CD4-positive, alpha-beta memory T cell (primary cell): ENCODE measurements at places on chromosomes 13 and 19.

GRCh38 chr13:112160558-112160957 lies 93.6 kb downstream of the SOX1 start:
- DNase-seq = no peak

DNA sequence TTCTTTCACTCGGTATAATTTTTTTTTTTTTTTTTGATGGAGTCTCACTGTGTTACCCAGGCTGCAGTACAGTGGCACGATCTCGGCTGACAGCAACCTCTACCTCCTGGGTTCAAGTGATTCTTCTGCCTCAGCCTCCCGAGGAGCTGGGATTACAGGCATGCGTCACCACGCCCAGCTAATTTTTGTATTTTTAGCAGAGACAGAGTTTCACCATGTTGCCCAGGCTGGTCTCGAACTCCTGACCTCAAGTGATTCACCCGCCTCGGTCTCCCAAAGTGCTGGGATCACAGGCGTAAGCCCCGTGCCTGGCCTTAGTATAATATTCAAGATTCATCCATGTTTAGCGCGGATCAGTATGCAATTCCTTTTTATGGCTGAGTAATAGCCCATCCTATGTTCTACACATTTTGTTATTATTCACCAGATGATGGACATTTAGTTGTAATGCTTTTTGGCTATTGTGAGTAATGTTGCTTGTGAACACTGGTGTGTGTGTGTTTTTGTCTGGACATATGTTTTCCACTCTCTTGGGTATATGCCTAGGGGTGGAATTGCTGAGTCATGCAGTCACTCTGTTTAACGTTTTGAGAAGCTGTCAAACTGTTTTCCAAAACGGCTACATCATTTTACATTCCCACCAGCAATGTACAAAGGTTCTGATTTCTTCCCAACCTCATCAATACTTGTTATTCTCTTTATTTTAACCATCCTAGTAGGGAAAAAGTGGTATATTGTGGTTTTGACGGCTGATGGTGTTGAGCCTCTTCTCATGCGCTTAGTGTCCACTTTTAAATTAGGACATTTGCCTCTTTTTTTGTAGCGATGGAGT lies 22.9 kb downstream of the PLEKHF1 start:
- no peak for DNase-seq

- DNase-seq = peak; percentile 29
These were observed 4.2 kb upstream of the TNNI3 start for GRCh38 chr19:55161571-55162322.

- peak; percentile 46 for DNase-seq
These were observed 1.3 kb downstream of the UBL3 start for GRCh38 chr13:29849071-29849631.

GRCh38 chr13:91817250-91817649 lies 418.8 kb downstream of the GPC5 start:
- no peak for DNase-seq

- no peak for DNase-seq
These were observed 12.8 kb downstream of the KCTD12 start for GRCh38 chr13:76873445-76873844.

GRCh38 chr19:10870501-10870954 lies 825 bp upstream of the CARM1 start:
- DNase-seq = no peak

- no peak for DNase-seq
These were observed 65.8 kb downstream of the FREM2 start for GRCh38 chr13:38752686-38753085.

GRCh38 chr13:50809133-50810090 lies 34.1 kb downstream of the DLEU7 start:
- no peak for DNase-seq

- DNase-seq = peak; percentile 56
These were observed at the start of gene TSHZ3 for GRCh38 chr19:31349160-31349881. TSHZ3 (minus strand) TSS chr19:31349436; CDS start chr19:31349219, 217 bp downstream.

DNA sequence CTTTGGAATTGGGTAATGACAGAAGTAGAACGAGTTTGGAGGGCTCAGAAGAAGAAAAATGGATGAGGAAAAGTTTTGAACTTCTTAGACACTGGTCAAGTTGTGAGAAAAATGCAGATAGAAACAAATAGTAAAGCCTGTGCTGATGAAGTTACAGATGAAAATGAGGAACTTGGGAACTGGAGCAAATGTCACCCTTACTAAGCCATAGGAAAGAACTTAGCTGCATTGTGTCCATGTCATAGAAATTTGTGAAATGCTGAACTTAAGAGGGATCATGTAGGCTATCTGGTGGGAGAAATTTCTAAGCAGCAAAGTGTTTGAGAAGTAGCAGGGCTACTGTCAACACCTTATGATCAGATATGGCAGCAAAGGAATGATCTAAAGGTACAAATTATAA lies 289.2 kb upstream of the PCDH9 start:
- no peak for DNase-seq

GRCh38 chr19:49855277-49855675 lies 4.3 kb downstream of the PTOV1 start:
- no peak for DNase-seq

GRCh38 chr13:58978331-58978730 lies 1185.4 kb downstream of the DIAPH3 start:
- no peak for DNase-seq

- DNase-seq = peak; percentile 66
These were observed 9.1 kb upstream of the DPP9 start for GRCh38 chr19:4732680-4733114.
